ENCODE measurements at places on chromosomes 7 and 10.

DNA sequence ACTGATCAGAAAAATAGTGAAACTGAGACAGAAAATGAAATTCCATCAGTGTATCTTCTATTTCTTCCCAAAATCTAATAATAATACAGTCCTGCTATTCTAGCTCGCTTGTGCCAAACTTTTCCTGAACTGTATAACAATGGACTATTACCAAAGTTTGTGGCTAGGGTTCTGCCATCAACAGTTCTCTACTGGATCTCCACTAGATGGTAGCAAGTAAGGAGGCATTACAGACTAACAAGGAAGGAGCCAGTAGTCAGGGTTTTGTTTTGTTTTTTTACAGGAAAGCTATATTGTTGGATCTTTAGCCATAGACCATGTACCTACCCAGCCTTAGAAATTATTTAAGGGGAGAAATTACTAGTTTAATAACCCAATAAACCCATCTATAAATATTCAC, 10.8 kb downstream of the MTERF1 start:
- DNase-seq: no peak

- no peak for DNase-seq
Measured at GRCh38 chr10:36171556-36171952, 529.5 kb upstream of the FZD8 start.

- no peak for DNase-seq
Measured at GRCh38 chr7:129437190-129437589, 3.0 kb downstream of the STRIP2 start.

DNA sequence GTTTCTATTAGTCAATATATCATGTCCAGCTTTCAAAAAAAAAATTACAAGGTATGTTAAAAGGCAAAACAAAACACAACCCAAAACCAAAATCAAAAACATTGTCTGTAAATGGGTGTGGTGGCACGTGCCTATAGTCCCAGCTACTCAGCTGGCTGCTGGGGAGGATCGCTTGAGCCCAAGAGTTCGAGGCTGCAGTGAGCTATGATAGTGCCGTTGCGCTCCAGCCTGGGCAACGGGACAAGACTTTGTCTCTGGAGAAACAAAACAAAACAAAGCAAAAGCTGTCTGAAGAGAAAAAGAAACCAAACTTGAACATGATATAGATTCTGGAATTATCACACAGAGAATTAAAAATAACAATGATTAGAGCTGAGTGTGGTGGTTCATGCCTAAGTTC, 10.3 kb upstream of the CPA5 start:
- DNase-seq: no peak

GRCh38 chr10:93216341-93216985, 142.8 kb downstream of the CYP26A1 start:
- DNase-seq: no peak

- no peak for DNase-seq
Measured at GRCh38 chr7:110877016-110877415, 213.9 kb upstream of the LRRN3 start.

GRCh38 chr10:100020886-100021253, 11.1 kb upstream of the DNMBP start:
- DNase-seq: no peak

- no peak for DNase-seq
Measured at GRCh38 chr7:37476428-37476827, 27.8 kb upstream of the ELMO1 start.

- no peak for DNase-seq
Measured at GRCh38 chr7:3937605-3938004, 636.6 kb downstream of the SDK1 start.

DNA sequence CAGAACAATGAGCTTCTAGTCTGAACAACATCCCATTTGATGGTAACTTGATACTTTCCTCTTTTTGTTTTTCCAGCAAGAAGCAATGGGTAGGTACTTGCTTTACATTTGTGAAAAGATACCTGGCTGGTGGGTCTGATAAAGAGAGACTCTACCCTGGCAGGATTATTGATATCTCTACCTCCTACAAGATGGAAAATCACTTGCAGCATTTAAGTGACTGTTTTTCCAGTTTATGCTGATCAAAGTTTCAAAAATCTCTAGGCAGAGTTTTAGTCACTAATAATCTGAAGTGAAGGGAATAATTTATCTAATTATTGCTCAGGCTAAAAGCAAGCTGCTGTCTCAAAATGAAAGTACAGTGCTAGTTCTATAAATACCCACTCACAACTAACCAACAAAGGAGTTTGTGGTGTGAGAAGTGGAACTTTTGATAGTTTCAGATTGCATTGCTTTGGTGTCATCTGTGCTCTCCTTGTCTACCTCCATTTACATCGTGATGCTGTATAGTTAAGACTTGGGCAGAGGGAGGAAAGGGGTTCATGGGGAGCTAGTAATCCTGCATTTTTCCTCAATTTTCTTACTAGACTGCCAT, 86.0 kb upstream of the ANKRD1 start:
- DNase-seq: no peak

DNA sequence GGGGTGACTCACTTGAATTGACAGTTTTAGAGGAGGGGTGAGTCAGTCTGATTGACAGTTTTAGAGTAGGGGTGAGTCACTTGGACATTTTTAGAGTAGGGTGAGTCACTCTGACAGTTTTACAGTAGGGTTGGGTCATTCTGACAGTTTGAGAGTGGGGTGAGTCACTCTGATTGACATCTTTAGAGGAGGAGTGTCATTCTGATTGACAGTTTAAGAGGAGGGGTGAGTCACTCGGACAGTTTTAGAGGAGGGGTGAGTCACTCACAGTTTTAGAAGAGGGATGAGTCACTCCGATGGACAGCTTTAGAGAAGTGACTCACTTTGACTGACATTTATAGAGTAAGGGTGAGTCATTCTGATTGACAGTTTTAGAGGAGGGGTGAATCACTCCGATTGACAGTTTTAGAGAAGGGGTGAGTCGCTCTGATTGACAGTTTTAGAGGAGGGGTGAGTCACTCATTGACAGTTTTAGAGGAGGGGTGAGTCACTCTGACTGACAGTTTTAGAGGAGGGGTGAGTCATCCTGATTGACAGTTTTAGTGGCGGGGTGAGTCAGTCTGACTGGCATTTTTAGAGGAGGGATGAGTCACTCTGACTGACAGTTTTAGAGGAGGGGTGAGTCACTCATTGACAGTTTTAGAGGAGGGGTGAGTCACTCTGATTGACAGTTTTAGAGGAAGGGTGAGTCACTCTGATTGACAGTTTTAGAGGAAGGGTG, 595.9 kb downstream of the DNAJB6 start:
- no peak for DNase-seq

- no peak for DNase-seq
Measured at GRCh38 chr7:107924841-107925504, 34.0 kb downstream of the DLD start.

DNA sequence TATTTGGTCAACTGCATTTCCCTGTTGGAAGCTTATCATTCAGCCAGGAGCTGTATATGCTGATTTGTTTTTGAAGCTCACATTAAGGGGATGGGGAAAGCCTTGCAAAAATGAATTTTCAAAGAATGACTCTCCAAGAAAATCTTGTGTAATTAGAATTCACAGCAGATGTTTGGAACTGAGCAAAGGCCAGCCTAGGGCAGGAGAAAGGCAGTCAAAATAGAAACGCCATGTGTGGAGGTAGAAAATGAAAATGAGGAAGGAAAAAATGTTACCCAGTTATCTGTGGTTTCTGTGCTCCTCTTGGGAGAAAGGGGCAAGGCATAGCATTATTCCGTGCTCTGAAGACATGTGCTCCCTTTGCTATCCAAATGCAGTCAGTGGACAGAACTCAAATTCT, 93.5 kb downstream of the NRP1 start:
- no peak for DNase-seq

DNA sequence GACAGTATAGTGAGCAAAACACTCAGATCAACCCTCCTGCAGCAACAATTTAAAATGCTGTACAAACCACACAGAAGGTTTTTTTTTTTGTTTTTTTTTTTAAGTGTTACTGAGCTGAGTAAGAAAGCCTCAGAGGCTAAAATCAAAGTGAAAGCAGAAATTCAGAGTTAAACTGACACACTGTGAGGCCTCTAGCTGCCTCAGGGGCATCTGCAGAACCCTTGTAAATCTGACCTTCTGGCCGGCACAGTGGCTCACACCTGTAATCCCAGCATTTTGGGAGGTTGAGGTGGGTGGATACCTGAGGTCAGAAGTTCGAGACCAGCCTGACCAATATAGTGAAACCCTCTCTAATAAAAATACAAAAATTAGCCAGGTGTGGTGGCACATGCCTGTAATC, 7.4 kb upstream of the GNA12 start:
- no peak for DNase-seq

GRCh38 chr7:92647011-92647625, 56.9 kb upstream of the FAM133B start:
- DNase-seq: no peak

- no peak for DNase-seq
Measured at GRCh38 chr10:127888521-127889312, 4.0 kb downstream of the CLRN3 start.

GRCh38 chr7:20927976-20928375, 141.3 kb upstream of the SP8 start:
- DNase-seq: no peak

GRCh38 chr7:19352305-19352695, 207.1 kb upstream of the FERD3L start:
- no peak for DNase-seq

Measured in activated CD4-positive, alpha-beta T cell treated with anti-CD3 and anti-CD28 coated beads, Interleukin-2, amount 50 U/mL, for 48 hours (primary cell).